Regular cardiac myocyte (primary cell): ENCODE measurements at places on chromosomes 5 and 9. TPM values are rescaled to one million over a fixed set of nuclear protein-coding genes. Genes with fewer than 3 reads are reported as not detected.

The PRELID2 gene
- total RNA-seq: 29.1 and 69.3 TPM in 2 replicates

The IL3 gene
- total RNA-seq: not detected in 2 replicates

The KIAA0825 gene
- 3.3 and 5.1 TPM in 2 replicates for total RNA-seq

The TAS2R1 gene
- 0.28 TPM in 1 of 2 replicates, not detected in the other for total RNA-seq

The PAEP gene
- total RNA-seq: not detected in 2 replicates

The STPG3 gene
- total RNA-seq: not detected in 2 replicates

The SOHLH1 gene
- not detected in 2 replicates for total RNA-seq

The CCL28 gene
- 2.1 and 6.2 TPM in 2 replicates for total RNA-seq

The INSL6 gene
- not detected in 2 replicates for total RNA-seq
